Activated CD8-positive, alpha-beta memory T cell treated with anti-CD3 and anti-CD28 coated beads, Interleukin-2, amount 10 ng/mL, durations not matched to agents 7 days and 5 days (primary cell): ENCODE measurements at places on chromosomes 3 and 15.

DNA sequence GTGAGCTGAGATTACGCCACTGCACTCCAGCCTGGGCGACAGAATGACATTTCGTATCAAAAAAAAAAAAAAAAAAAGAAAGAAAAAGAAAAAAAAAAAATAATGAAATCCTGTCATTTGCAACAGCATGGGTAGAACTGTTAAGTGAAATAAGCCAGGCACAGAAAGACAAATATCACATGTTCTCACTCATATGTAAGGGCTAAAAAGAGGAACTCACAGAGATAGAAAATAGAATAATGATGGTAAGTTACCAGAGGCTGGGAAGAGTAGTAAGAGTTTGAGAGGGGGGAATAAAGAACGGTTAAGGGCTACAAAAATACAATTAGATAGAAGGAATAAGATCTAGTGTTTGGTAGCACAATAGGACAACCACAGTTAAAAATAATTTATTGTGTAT, 19.7 kb downstream of the DENND6A start:
- no peaks in the 10 kb centered on the region for H3K27me3 ChIP-seq
- no peak overlapping the region for H3K4me3 ChIP-seq
- peaks cover 35% of the 10 kb centered on the region for H3K4me1 ChIP-seq

DNA sequence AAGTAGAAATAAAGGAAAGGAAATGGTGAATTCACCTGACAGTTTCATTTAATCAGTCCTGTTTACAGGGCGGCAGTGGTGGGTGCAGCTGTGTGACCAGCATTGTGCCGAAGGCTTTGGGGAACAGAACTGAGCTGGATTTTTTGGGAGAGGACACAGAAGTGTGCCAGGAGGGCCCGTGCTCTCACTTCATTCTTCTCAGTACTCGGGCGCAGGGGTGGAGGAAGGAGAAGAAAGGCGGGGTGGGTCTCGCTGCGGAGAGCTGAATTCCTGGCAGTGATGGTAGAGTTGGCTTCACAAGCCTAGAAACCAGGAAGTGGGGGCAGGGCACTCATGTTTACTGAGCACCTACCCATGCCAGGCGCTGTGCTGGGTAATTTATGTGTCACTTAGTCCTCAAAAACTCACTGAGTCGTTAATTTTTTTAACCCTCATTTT, 64.6 kb downstream of the CRTC3 start:
- DNase-seq, result peak; percentile 90
- peak overlapping the region; percentile 73 for H3K4me3 ChIP-seq
- no peaks in the 10 kb centered on the region for H3K27me3 ChIP-seq

GRCh38 chr15:96340598-96341512, 10.4 kb downstream of the NR2F2 start:
- H3K4me1 ChIP-seq, result peaks cover 2% of the 10 kb centered on the region
- no peak overlapping the region for H3K4me3 ChIP-seq
- peaks cover 6% of the 10 kb centered on the region for H3K36me3 ChIP-seq
- DNase-seq, result peak; percentile 16
- H3K27me3 ChIP-seq, result peaks cover 88% of the 10 kb centered on the region

DNA sequence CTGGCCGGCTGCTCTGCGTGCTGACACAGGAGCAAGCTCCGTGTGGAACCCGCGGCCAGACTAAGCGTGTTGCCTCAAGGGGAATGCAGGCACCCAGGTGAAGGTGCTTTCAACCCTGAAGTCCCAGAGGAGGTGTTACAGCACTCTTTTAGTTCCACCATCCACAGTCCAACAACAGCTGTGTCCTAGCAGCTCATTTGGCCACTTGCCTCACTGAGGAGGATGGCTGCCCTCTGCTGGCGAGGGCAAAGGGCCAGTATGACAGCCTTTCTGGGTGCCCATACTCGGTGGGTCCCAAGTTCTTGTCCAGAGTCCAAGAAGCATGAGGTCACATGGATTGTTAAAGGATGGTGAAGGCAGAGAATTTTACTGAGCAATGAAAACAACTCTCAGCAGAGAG, 87.8 kb downstream of the C3orf85 start:
- no peaks in the 10 kb centered on the region for H3K36me3 ChIP-seq
- H3K4me3 ChIP-seq, result no peak overlapping the region

DNA sequence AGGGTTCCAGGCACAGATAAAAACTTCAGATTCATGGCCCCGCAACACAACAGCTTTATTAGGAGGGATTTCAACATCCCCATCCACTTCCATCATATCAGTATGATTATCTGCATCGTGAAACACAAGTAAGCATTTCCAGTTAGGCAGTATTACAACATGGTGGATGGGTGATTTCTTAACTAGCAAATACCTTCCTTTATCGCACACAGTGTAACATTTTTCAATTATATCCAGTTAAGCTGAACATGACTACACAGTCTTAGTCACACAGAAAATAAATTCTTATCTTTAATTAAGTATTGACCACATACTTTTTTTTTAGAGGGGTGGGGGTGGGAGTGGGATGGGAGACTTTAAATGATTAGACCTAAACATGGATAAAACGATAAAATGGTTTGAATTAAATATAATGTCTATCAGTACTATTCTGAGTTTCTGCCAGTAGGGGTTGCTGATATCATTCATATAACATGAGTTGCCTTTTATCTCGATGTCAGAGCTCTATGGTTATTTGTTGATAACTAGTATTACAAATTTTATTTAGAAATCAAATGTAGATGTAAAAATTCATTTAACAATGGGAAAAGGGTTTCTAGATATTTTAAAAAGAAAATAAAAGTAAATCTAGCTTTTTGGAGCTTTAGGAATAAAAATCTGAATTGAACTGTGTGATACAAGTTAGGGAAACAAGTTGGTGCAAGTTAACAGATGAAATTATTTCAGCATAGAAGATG, 146.6 kb downstream of the TBL1XR1 start:
- peaks cover 12% of the 10 kb centered on the region for H3K4me1 ChIP-seq
- H3K27me3 ChIP-seq, result no peaks in the 10 kb centered on the region
- no peak overlapping the region for H3K4me3 ChIP-seq
- DNase-seq, result no peak
- H3K27ac ChIP-seq, result peak overlapping the region; percentile 37

- H3K4me3 ChIP-seq, result no peak overlapping the region
- no peaks in the 10 kb centered on the region for H3K27me3 ChIP-seq
- H3K4me1 ChIP-seq, result peaks cover 56% of the 10 kb centered on the region
- H3K27ac ChIP-seq, result peak overlapping the region; percentile 66
These were observed 12.4 kb downstream of the GNAI2 start for GRCh38 chr3:50248387-50248786.

DNA sequence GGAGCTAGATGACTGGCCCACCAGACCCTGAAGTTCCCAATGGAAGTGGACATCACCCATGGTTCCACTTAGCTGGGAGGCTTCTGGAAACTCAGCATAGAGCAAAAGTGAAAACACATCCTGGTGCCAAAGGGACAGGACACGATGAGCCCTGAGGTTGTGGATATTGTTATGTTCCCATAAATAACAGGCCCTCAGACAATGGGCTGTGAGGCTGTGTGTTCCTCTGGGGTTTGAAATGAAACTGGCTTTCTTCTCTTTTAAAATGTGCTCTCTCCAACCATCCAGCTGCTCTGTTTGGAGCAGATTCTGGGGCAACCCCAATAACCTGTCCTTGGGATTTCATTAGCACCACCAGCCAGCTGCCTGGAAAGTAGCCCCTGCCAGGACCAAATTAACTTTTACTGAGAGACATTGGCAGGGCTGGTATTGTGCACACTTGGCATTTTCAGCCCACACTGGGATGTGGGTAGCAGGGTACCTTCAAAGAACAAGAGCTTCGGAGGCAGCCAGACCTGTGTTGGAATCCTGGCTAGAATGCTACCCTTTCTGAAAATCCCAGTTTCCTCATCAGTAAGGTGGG, 97.5 kb downstream of the DNAJB8 start:
- no peaks in the 10 kb centered on the region for H3K27me3 ChIP-seq
- DNase-seq, result no peak
- H3K4me3 ChIP-seq, result no peak overlapping the region
- no peaks in the 10 kb centered on the region for H3K36me3 ChIP-seq
- H3K4me1 ChIP-seq, result peaks cover 27% of the 10 kb centered on the region

- no peak for DNase-seq
- H3K27ac ChIP-seq, result no peak overlapping the region
- no peak overlapping the region for H3K4me3 ChIP-seq
- no peaks in the 10 kb centered on the region for H3K36me3 ChIP-seq
- no peaks in the 10 kb centered on the region for H3K4me1 ChIP-seq
- peaks cover 9% of the 10 kb centered on the region for H3K27me3 ChIP-seq
These were observed 96.1 kb downstream of the KBTBD8 start for GRCh38 chr3:67094167-67094566.

- H3K4me1 ChIP-seq, result peaks cover 9% of the 10 kb centered on the region
- DNase-seq, result no peak
- no peaks in the 10 kb centered on the region for H3K27me3 ChIP-seq
- H3K4me3 ChIP-seq, result no peak overlapping the region
- H3K27ac ChIP-seq, result no peak overlapping the region
- peaks cover 2% of the 10 kb centered on the region for H3K36me3 ChIP-seq
These were observed 36.7 kb upstream of the ZBTB38 start for GRCh38 chr3:141331377-141332318.

- H3K36me3 ChIP-seq, result peaks cover 9% of the 10 kb centered on the region
- no peak overlapping the region for H3K27ac ChIP-seq
- H3K4me1 ChIP-seq, result no peaks in the 10 kb centered on the region
- no peak overlapping the region for H3K4me3 ChIP-seq
- no peaks in the 10 kb centered on the region for H3K27me3 ChIP-seq
These were observed 69.6 kb downstream of the NCEH1 start for GRCh38 chr3:172641291-172641690.

- H3K4me1 ChIP-seq, result no peaks in the 10 kb centered on the region
- DNase-seq, result no peak
- H3K36me3 ChIP-seq, result no peaks in the 10 kb centered on the region
These were observed 715.2 kb downstream of the GRM7 start for GRCh38 chr3:7576071-7576470.

DNA sequence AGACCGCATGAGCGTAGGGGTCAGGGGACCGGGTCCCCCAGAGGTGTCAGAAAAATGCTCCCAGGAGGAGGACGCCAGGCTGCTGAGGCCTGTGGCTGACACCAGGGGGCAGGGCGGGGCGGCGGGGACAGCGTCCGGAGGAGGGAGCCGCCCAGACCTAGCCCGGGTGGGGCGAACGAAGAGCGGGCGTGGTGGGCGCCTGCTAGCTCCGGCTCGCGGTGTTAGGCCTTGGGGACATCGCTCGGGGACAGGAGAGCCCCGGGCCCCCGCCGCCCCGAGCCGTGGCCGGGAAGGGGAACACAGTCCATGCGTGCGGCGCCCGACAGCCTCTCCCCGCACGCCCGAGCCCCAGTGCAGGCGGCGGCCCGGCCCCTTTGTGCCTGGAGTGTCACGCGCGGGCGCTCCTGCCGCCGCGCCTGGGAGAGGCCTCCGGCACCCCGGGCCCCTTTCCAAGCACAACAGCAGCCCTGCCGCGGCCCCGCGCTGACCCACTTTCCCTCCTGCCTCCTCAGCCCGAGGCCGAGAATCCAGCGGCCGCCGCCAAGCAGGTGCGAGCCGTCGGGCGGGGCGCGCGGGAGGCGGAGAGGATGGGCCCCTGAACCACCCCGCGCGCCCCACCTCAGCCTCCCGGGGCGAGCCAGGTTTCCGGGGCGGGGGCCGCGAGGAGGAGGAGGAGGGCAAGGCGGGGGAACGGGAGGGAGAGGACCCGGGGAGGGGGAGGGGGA, 111.0 kb upstream of the KLF13 start:
- peaks cover 29% of the 10 kb centered on the region for H3K4me1 ChIP-seq
- no peaks in the 10 kb centered on the region for H3K27me3 ChIP-seq
- peaks cover 3% of the 10 kb centered on the region for H3K36me3 ChIP-seq
- H3K4me3 ChIP-seq, result peak overlapping the region; percentile 69
- peak overlapping the region; percentile 81 for H3K27ac ChIP-seq

GRCh38 chr3:10251006-10251405, 2.7 kb downstream of the TATDN2 start:
- DNase-seq, result no peak
- H3K36me3 ChIP-seq, result peaks cover 65% of the 10 kb centered on the region
- peak overlapping the region; percentile 71 for H3K27ac ChIP-seq
- no peaks in the 10 kb centered on the region for H3K27me3 ChIP-seq
- H3K4me1 ChIP-seq, result peaks cover 62% of the 10 kb centered on the region
- peak overlapping the region; percentile 98 for H3K4me3 ChIP-seq

- H3K4me3 ChIP-seq, result no peak overlapping the region
- DNase-seq, result no peak
- H3K4me1 ChIP-seq, result peaks cover 8% of the 10 kb centered on the region
- H3K27me3 ChIP-seq, result peaks cover 7% of the 10 kb centered on the region
These were observed 110.3 kb downstream of the PPP2R3A start for GRCh38 chr3:136075811-136076210.

DNA sequence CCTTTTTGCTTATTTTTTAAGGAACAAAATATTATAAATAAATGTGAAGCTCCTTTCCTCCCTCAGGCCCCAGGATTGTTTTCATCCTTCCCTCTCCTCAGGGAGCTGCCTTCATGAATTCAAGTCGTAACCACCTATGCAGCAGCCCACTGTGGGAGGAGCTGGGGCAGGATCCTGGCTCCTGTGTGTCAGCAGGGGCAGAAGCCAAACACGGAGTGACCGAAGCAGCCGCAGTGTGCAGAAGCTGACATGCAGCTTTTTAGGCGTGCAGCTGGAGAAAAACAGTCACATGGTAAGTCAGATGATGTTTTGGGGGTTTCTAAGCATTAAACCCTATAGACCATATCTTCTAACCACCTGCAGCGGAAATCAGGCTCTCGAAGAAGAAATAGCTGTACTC, 231.3 kb downstream of the OCA2 start:
- H3K4me1 ChIP-seq, result no peaks in the 10 kb centered on the region
- H3K36me3 ChIP-seq, result no peaks in the 10 kb centered on the region
- no peak overlapping the region for H3K27ac ChIP-seq
- no peaks in the 10 kb centered on the region for H3K27me3 ChIP-seq
- DNase-seq, result no peak
- no peak overlapping the region for H3K4me3 ChIP-seq

- peaks cover 25% of the 10 kb centered on the region for H3K4me1 ChIP-seq
- DNase-seq, result no peak
- H3K36me3 ChIP-seq, result peaks cover 2% of the 10 kb centered on the region
- H3K27ac ChIP-seq, result no peak overlapping the region
- no peak overlapping the region for H3K4me3 ChIP-seq
- H3K27me3 ChIP-seq, result peaks cover 23% of the 10 kb centered on the region
These were observed 8.1 kb upstream of the EIF4E3 start for GRCh38 chr3:71733319-71733718.

- no peak overlapping the region for H3K4me3 ChIP-seq
- H3K36me3 ChIP-seq, result no peaks in the 10 kb centered on the region
- DNase-seq, result no peak
- H3K27ac ChIP-seq, result no peak overlapping the region
- H3K4me1 ChIP-seq, result no peaks in the 10 kb centered on the region
- H3K27me3 ChIP-seq, result no peaks in the 10 kb centered on the region
These were observed 301.4 kb downstream of the PTPRG start for GRCh38 chr3:61862614-61863289.

GRCh38 chr3:3020209-3020608, 90.0 kb downstream of the IL5RA start:
- DNase-seq, result no peak
- no peaks in the 10 kb centered on the region for H3K36me3 ChIP-seq
- H3K27me3 ChIP-seq, result peaks cover 34% of the 10 kb centered on the region
- H3K4me3 ChIP-seq, result no peak overlapping the region
- H3K4me1 ChIP-seq, result no peaks in the 10 kb centered on the region
- H3K27ac ChIP-seq, result no peak overlapping the region

- peaks cover 2% of the 10 kb centered on the region for H3K36me3 ChIP-seq
- H3K27me3 ChIP-seq, result no peaks in the 10 kb centered on the region
- no peak for DNase-seq
- H3K27ac ChIP-seq, result no peak overlapping the region
These were observed 57.9 kb downstream of the TRAK1 start for GRCh38 chr3:42148982-42149432.
